ENCODE measurements at places on chromosomes 13 and 19.

- no peak for DNase-seq
Observed at GRCh38 chr19:24057144-24057543, 29.8 kb upstream of the ZNF254 start.

DNA sequence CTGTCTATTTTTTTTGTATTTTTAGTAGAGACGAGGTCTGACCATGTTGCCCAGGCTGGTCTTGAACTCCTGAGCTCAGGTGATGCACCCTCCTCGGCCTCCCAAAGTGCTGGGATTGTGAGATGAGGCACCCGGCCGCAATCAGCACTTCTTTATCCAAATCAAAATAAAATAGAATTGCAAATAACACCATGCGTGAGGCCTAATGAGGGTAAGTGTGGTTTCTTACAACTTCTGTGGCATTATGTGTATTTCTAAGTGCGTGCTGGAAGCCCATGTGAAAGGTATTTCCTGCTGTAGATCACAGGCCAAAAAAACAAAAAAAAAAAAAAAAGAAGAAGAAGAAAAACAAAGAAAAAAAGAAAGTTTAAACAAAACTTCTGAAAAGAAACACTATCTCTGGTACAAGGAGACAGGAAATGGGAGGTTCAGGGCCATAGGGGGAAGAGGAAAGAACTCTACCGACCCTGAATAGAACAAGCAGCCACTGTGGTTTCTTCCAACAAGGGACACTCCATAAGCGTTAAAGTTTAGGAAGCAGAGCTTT lies 3.0 kb upstream of the GRAMD1A start:
- DNase-seq, result no peak

GRCh38 chr19:10780368-10780767 lies 55.6 kb downstream of the TMED1 start:
- no peak for DNase-seq

DNA sequence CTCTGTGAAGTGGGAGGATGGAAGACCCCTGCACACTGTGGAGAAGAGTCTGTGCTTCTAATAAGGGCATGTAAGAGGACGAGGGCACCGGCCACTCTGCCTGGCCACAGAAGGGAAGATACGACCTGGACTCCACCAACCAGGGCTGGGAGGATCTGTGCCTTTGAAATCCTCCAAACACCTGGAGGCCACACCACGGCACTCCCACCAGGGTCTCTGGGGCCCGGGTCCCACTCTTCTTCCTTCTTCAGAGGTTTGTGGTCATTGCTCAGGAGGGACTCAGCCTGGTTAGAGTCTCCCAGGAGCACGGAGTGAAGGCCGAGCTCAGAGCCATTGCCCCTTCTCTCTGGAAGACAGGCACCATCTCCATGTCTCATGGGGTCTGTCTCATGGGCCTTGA lies 42.0 kb downstream of the RAB20 start:
- DNase-seq, result no peak

DNA sequence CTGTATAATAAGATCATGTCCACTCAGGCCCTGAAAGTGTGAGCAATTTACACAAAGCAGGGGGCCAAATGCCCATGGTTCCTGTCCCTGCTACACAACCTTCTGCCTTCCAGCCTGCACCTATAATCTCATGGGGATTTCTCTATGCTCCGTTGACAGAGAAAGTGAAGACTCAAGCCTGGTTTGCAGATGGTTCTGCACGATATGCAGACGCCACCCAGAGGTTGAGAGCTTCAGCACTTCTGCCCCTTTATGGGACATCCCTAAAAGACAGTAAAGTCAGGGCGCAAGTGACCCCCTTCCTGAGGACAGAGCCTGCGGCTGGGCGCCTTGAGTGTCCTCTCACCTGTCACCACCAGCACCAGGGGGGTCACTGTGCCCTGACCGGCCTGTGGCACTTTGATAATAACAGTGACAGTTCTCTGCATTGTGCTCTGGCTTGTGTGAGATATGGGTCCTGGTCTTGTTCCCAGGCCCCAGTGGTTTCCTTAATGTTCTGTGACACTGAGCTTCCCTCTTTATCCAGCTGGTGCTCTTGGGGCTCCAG lies 15.1 kb downstream of the LILRA5 start:
- no peak for DNase-seq

- no peak for DNase-seq
Observed at GRCh38 chr13:54852831-54853230, 1824.2 kb downstream of the OLFM4 start.

- no peak for DNase-seq
Observed at GRCh38 chr19:38679839-38680238, 32.4 kb downstream of the ACTN4 start.
